ENCODE measurements at places on chromosomes 13 and 19.

- no peak for DNase-seq
Observed at GRCh38 chr13:53778937-53779336, 750.3 kb downstream of the OLFM4 start.

DNA sequence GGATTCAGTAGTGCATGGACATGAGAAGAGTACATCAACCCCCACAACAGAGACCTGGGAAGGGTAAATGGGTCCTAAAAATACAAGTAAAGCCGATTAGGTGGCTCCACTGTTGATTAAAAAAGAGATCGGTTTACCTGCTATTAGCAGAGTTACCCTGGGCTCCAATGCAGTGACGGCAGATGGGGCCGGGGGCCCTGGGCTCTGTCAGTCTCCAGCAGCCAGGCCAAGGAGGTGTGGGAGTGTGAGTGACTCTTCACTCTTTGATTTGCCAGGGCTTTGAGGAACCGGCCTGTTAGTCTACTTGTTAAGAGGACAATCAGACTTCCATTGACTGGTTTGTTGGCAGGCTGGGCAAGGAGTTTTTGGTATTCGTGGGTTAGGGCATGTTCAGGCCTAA, 1368.7 kb downstream of the UQCRFS1 start:
- no peak for DNase-seq

DNA sequence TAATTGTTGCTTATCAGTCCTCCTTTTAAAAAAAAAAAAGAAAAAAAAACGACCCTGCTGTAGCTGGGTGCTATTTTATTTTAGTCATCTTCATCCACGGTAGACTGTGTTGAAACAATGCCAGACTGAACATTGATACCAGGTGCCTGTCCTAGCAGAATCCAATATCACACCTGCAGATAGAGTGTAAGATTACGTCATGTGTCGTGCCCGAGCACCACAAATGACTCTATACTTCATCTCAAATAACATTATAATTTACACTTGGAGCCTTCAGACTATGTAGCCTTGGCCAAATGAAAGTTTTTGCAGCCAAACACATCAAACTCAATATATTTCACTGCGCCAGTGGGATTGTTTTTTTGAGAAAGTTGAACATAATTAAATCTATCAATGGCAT, 410.6 kb downstream of the FGF9 start:
- no peak for DNase-seq

- DNase-seq, result no peak
Observed at GRCh38 chr13:44050450-44051063, 170.9 kb downstream of the LACC1 start.

- no peak for DNase-seq
Observed at GRCh38 chr19:55641426-55642152, 787 bp downstream of the ZNF580 start.

DNA sequence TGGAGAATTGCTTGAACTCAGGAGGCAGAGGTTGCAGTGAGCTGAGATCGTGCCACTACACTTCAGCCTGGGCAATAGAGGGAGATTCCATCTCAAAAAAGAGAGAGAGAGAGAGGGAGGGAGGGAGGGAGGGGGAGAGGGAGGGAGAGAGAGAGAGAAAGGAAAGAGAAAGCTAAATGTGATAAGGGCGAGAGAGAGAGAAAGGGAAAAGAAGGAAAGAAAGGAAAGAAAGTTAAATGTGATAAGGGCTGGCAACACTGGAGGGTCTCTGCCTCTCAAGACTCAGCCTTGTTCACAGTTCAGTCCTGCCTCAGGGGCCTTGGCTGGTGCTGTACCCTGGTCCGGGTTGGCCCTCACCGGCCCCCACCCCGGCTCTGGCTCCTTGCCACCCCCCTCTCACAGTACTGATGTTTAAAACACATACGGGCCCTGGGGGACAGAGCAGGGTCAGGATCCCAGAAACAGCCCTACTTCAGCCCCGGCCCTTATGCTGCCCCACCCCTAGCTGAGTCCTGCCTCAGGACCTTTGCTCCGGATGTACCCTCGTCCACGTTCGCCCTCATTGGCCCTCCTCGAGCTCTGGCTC, 3.5 kb downstream of the MAP1S start:
- no peak for DNase-seq

DNA sequence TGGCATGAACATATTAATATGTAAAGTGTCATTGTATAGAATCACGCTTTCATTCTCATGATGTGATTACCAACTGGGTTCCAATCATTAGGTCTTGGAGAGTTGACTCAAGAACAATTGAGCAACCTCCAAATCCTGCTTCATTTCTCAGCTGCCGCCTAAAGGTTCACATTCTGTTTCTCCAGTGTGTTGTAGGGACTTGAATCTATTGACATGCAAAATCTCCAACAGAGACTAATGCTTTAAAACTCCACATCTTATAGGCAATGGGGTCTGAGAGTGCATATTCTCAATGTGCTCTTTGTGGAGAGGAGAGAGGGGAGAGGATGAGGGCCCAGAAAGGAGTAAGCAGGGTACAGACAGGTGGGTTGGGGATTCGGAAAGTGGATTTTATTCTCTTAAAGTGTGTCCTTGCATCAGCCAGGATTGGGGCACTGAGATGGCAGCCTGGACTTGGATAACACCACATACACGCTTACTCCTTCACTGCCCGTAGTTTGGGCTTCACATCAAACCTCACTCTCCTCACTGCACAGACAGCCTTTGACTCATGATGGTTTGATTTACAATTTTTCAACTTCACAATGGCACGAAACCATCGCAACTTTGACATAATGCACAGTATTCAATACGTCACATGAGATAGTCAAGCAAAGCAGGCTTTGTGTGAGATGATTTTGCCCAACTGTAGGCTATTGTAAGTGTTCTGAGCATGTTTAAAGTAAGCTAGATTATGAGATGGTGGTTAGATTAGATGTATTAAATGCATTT, 241.3 kb upstream of the IRS2 start:
- DNase-seq, result no peak

DNA sequence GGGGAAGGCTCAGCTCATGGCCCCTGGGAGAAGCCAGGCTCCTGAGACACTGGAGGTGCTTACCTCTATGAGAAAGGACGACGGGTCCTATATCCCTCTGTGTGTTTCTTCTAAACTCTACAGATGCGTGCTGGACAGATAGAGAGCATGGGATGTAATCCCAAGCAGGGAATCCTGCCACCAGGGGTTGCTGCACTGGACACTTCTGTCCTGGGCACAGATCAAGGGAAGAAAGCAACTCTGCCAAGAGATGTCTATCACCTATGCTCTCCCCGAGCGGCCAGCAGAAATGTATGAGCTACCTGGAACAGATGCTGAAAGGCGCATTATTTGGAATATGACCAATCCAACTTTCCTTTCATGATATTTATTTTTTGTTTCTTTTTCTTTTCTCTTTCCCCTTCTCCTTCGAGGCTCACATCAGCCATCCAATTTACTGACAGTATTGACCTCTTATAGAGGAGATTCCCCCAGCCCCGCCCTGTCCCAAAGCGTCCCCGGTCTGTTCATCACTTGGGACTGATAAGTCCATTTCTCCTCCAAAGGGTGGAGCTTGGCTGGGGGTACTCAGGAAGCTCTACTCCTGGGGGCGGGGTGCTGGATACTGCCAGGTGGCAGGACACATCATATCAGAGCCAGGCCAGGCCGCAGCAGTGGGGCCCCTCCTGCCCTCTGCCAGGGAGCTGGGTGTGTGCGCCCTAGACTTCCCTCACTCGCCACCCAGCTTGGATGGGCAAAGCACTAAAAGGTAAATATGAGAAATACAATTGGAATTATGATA, 34.2 kb downstream of the TSHZ3 start:
- no peak for DNase-seq

- DNase-seq, result peak; percentile 27
Observed at GRCh38 chr19:3968556-3969434, 2.1 kb downstream of the DAPK3 start.

- DNase-seq, result no peak
Observed at GRCh38 chr13:58341318-58341717, 709.8 kb downstream of the PCDH17 start.

GRCh38 chr13:112877539-112877938, 91.5 kb upstream of the MCF2L start:
- DNase-seq, result no peak

DNA sequence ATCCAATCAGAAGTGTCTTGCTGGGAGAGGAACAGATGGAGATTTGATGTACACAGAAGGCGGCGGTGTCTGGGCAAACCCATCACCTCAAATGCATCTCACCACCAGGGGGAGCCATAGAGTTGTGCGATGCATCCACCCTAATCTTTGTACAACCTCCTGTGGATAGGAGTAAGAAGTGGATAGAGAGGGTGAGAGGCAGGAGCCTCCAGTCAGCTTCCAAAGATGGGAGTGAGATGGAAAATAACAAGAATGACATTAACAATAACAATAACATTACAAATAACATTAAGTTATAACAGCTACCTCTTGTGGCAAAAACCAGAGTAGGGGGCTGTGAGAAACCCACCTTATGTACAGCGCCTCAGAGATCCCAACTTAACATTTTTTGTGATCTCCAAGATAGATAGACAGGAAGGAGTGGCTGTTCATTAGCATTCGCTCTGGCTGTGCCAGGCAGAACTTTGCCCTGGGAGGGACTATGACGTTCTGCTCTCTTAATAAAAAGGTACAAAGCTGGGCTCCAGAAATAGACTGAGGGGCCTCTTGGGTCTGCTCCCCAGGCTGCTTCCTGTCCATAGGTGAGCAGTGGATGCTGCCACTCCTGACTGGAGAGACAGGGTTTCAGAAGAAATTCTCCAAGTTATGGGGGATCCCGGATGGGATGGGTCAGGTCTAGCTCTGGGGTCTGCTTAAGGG, 5.2 kb upstream of the CEACAM18 start:
- DNase-seq, result peak; percentile 5

GRCh38 chr13:23715762-23716235, 145.6 kb downstream of the TNFRSF19 start:
- DNase-seq, result no peak

- DNase-seq, result no peak
Observed at GRCh38 chr13:111115061-111115964, at the start of gene ARHGEF7. ARHGEF7 (plus strand) TSS chr13:111115310; CDS start chr13:111115527, 217 bp downstream.

- peak; percentile 31 for DNase-seq
Observed at GRCh38 chr13:108850691-108851090, 221.3 kb downstream of the MYO16 start.

GRCh38 chr19:51462276-51462675, 4.0 kb upstream of the SIGLEC8 start:
- no peak for DNase-seq

- DNase-seq, result no peak
Observed at GRCh38 chr13:25733001-25733491, 318.8 kb downstream of the SHISA2 start.

GRCh38 chr19:54364775-54365257, at the start of gene LAIR1:
LAIR1 (minus strand) TSS chr19:54364931; CDS start chr19:54364804, 127 bp downstream.
- no peak for DNase-seq

DNA sequence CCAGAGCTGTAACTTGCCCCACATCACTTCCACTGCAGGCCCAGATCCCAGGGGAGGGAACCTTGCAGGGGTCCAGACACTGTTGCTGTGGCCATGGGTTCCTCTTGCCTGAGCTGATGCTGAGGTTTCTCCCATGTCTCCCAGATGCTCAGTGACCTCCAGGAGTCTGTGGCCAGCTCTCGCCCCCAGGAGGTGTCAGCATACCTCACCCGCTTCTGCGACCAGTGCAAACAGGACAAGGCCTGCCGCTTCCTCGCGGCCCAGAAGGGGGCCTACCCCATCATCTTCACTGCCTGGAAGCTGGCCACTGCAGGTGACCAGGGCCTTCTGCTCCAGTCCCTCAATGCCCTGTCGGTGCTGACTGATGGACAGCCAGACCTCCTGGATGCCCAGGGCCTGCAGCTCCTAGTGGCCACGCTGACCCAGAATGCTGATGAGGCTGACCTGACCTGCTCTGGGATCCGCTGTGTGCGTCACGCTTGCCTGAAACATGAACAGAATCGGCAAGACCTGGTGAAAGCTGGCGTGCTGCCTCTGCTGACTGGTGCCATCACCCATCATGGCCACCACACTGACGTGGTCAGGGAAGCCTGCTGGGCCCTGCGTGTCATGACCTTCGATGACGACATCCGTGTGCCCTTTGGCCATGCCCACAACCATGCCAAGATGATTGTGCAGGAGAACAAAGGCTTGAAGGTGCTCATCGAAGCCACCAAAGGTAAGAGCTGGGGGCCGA, 12.1 kb upstream of the SLC25A42 start:
- no peak for DNase-seq

DNA sequence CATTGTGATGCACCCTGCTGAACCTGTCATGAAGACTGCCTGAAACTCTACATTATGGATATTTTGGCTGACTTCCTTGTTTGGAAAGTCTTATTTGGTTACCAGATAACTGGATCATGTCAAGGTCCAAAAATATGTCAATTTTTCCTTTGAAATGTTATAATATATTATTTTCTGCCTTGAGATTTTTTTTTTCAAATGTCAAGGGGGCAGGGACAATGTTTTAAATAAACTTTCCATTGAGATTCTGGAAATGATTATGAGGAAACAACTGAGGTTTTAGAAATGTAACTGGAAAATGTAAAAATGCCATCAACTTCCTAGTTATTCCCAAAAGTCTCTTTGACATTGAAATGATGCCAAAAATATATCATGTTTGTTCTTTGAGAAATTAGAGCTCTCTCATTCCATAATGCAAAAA, 117.0 kb downstream of the RFC3 start:
- no peak for DNase-seq

DNA sequence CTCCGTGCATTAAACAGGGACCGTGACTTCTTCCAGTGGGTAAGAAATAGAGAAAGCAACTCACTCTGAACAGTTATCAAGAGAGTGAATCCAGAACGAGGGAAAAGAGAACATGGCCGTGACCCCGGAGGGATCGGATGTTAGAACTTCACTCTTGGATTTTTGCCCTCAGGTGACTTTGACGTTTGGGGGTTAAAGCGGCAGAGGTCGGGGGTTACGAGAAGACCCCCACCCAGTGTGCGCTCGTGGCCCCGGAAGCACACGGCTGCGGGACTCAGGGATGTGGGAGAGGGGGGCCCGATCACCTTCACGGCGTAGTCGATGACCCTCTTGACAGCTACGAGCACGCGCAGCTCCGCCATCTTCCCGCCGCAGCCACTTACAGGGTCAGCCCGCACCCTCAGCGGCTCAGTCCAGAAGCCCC, at the start of gene ETFB:
Gene ETFB, minus strand, starts transcription at position 424 of the 424 bp plus-strand sequence. Its CDS starts 62 bp downstream, at position 362.
- DNase-seq, result no peak

DNA sequence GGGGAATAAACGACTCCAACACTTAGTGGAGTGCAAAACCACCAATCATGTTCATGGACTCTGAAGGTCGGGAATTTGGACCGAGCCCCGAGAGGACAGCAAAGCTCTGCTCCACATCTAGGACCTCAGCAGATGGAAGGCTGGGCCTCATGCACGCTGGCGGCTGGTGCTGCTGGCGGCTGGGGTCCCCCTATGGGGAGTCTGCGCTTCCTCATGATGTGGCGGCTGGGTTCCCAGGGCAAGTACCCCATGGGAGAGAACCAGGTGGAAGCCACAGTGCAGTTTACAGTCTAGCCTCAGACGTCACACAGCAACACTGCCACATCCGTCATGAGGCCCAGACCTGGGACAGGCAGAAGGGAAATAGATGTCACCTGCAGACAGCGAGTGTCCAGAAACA, 13.2 kb downstream of the PEPD start:
- no peak for DNase-seq

GRCh38 chr19:441213-441836, 19.5 kb downstream of the SHC2 start:
- DNase-seq, result no peak
